ENCODE measurements at places on chromosomes 6 and 20.

DNA sequence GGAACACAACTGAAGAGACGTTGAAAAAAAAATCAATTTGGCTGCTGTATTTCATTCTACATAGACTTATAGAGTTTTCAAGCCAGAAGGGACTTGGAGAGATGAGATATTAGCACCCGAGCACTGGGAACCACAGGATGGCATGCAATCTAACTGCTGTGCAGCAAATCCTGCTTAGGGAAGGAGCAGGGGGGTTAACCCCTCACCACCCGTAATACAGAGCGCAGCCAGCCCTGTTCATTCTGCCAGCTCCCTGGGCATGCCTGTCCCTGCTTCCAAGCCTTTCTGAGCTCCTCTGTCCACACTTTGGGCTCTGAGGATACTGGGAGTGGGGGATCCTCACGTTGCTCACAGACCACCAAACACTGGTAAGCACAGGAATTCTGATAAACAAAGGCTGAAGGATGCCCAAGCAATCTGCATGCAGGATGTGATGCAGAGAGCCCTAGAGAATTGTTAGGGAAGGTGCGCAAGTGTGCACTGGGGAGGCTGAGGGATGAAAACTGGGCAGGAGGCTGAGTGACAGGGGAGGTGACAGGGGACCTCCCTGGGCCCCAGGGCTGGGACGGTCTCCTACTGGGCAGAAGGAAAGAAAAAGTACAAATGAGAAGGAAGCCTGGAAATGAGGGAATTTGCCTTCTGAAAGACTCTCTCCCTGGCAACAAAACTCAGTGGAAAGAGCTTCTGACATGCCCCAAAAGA, 34.0 kb downstream of the CPNE5 start:
- no peak for DNase-seq

GRCh38 chr6:141464490-141464889, 668.2 kb upstream of the GJE1 start:
- no peak for DNase-seq

DNA sequence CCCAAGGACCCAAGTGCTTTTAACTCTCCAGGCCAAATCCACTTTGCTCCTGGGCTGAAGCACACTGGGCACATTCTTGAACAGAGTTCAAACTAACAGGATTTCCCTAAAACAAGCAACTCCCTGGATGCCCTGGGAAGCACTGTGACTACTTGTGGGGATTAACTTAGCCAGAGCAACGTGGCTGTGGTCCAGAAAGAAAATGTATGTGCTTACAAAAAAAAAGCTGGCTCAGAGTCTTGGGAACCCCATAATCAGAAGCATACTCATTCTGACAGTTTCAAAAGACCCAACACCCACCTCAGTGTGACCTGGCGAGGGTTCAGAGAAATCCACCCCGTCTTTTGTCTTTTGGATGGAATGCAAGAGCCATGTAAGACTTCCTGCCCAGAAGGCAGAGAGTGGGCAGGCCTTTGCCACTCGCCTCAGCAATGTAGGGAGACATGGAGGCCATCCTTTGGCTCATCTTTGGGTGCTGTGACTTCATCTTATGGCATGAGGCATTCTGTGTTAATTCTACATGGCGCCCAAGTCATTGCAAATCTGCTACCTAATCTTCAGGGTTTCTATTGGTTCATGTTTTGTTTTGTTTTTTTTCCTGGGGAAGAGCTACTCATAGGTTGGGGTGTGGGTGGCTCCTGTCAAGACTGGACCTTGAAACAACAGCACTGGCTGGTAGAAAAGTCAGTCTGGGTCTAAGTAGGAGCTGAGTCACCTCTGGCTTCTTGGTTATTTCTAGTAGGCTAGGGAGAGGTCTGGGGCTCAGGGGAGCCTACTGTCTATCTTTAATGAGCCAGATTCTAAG, 248.6 kb upstream of the SUPT3H start:
- DNase-seq = no peak

DNA sequence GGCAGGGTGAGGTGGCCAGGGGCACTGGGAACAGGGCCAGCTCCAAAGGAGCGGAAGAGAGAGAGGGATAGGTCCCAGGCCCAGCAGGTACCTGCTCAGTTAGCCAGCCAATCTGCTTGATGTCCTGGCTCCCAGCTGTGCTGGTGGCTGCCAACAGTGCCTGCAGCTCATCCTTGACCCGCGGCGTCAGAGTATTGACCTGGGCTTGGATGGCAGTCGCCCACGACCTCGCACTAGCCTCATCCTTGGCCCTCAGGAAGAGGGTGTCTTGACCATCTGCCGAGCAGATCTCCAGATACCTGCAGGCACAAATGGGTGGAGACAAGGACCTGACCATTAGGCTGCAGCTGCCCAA, 11.1 kb upstream of the CDK5RAP1 start:
- DNase-seq = no peak

- no peak for DNase-seq
Observed at GRCh38 chr6:12567682-12568081, 148.9 kb upstream of the PHACTR1 start.
